ENCODE measurements at places on chromosomes 12 and 14.

DNA sequence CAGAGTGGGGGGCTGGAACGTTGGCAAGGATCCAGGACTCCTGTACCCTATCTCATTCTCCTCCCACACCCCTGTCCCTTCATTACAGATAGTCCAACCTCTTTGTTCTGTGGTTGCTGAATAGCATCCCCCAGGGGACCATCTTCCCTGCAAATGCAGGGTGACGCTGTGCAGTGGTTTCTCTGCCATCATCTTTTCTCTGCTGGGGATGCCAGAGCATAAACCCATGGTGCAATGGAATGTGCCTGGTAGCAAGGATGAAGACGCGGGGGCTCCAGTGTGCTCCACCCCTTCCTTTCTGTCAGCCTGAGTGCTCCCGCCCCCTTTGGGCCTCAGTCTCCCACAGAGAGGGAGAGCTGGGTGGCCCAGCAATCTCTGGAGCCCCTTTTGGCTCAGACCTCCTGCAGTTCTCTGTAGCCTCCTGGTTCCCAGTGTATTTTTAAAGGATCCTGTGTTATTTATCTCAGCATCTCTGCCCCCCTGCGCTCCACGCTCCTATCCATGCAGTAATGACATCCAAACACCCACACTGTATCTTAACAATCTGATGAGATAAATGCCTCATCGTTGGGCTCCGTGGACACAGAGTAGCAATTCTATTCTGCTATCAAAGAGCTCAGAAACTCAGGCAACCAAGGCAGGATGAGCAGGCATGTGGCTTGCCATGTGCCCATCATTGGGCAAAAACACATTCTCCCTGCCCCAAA lies 212.8 kb downstream of the CACNA1C start:
- no peak for DNase-seq

DNA sequence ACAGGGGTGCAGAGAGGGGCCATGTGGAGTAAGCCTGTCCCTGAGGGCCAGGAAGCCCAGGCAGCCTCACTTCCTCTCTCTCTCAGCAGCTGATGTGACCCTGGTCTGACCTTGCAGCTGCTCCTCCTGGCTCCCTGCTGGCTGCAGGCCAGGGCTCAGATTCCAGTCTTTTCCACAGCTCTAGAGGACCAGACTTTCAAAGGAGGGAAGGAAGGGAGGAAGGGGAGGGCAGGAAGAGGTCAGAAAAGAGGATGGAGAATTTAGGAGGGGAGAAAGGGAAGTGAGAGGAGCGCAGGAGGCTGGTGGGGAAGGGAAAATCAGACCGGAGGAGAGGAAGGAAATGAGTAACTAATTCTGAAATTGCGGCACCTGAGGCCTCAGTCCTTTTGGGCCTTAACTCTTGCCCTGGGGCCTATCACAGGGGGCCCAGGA lies 40.9 kb upstream of the VASH1 start:
- DNase-seq = peak; percentile 61

DNA sequence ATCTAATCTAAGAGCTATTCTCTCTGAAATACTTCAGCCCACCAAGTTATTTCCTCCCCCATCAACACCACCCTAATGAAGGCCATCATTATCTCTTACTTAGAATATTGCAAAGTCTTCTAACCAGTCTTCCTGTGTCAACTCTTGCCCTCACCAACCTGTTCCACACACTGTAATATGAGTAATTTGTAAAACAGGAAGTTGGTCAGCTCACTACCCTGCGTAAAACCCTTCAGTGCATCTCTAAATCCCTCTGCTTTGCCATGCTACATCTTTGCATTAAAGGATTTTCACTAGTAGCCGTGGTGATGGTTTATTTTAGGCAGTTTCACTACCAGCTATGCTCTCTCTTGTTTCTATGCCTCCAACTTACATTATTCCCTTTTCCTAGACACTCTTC lies 70.0 kb downstream of the KIF21A start:
- DNase-seq = no peak

- no peak for DNase-seq
Observed at GRCh38 chr12:116323406-116324386, 46.2 kb upstream of the MED13L start.

DNA sequence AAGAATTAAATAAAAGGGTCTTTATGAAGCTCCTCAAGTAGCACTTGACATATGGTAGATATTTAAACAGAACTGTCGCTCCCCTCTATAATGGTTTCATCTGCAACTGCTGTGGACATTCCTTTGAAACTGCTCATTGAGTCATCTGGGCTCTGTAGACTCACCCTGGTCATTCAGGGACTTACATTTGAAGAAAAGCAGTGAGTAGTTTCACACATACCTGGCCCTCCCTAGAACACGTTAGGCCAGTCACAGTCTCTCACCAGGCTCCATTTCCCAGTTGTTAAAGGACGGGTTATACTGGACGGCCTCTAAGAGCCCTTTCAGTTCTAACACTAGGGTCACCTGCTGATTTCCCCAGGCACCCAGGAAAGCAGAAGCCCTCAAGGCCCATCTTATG lies 217.0 kb downstream of the BCL11B start:
- DNase-seq = no peak

GRCh38 chr12:120090206-120090605 lies 26.3 kb downstream of the RAB35 start:
- DNase-seq = no peak

- DNase-seq = no peak
Observed at GRCh38 chr14:74963705-74964271, 8.4 kb upstream of the PGF start.

- no peak for DNase-seq
Observed at GRCh38 chr14:98136012-98136789, 1135.8 kb downstream of the BCL11B start.

GRCh38 chr12:120831648-120832267 lies 72.4 kb downstream of the SPPL3 start:
- no peak for DNase-seq

DNA sequence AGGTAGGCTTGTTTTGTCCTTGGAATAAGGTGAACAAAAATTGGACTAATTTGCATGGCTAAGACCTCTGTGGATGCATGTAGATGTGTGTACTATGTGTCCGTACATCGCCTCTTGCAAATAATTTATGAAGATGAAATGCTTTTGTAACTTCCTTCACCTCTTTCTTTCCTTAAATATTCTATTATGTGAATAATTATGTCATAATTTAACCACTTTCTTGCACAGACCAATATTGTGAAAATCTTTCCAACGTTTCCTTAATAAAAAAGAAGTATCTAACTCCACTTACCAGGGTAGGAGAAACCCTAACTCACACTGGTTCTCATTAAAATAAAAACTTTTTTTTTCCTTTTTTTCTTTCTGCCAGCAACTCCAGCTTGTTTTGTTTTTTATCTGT lies 4.0 kb downstream of the NANOG start:
- no peak for DNase-seq

Data from spinal cord (tissue), 10 donors.